Astrocyte (in vitro differentiated cells and primary cell): ENCODE measurements at places on chromosomes 13 and 19. TPM values are rescaled to one million over a fixed set of nuclear protein-coding genes. Genes with fewer than 3 reads are reported as not detected.

DNA sequence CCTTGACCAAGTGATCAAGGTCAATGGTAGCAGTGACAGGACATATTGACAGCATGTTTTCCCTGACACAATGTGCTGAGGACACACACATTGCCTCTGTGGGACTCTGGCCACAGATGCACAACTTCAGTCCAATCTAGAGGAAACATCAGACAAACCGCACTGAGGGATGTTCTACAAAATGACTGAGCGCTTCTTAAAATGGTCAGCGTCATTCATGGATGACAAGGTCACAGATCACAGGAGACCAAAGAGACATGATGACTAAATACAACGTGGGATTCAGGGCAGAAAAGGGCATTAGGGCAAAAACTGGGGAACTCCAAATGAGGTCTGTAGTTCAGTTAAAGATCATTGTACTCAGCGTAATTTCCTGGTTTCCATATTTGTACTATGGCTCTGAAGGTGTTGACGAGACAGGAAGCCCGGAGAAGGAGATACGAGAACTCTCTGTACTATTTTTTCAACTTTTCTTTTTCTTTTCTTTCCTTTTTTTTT, 20.6 kb downstream of the PBX4 start:
- no peaks in the 10 kb centered on the region for H3K4me1 ChIP-seq
- no peak overlapping the region for H3K4me3 ChIP-seq
- no peak for DNase-seq
- H3K27me3 ChIP-seq = no peaks in the 10 kb centered on the region

DNA sequence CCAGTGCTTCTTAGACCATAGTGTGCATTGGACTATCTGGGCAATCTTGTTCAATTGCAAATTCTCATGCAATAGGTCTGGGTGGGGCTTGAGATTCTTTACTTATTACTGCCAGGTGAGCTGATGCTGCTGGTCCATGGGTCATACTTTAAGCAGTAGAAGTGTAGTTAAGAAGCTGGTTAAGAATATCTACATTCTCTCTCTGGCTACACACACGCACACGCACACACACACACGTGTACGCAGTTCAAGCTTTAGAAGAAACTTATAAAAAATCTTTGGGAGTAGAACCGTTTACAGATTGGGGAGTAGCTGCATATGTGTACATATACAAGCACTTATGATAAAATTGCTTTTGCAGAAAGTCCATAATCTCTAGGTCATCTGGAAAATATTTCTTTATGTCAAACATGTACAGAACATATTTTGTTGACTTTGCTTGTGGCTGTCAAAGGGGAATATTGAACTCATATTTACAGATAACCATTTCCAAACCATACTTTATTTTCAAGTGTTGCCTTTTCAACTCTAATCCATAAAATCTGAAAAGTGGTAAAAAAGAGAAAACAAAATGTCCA, 99.7 kb downstream of the GPC6 start:
- no peak overlapping the region for H3K27ac ChIP-seq
- DNase-seq = no peak
- H3K4me1 ChIP-seq = no peaks in the 10 kb centered on the region
- no peaks in the 10 kb centered on the region for H3K36me3 ChIP-seq

GRCh38 chr19:1507763-1508506, 4.9 kb downstream of the ADAMTSL5 start:
- peak overlapping the region; percentile 43 for H3K4me3 ChIP-seq
- peaks cover 4% of the 10 kb centered on the region for H3K4me1 ChIP-seq
- DNase-seq = peak; percentile 87
- H3K27me3 ChIP-seq = peaks cover 15% of the 10 kb centered on the region
- no peaks in the 10 kb centered on the region for H3K36me3 ChIP-seq

GRCh38 chr19:7912144-7912696, 2.4 kb upstream of the TGFBR3L start:
- H3K36me3 ChIP-seq = no peaks in the 10 kb centered on the region
- no peak for DNase-seq
- H3K4me1 ChIP-seq = peaks cover 12% of the 10 kb centered on the region
- H3K27me3 ChIP-seq = peaks cover 16% of the 10 kb centered on the region
- no peak overlapping the region for H3K4me3 ChIP-seq
- no peak overlapping the region for H3K27ac ChIP-seq

CRX gene
- not detected in 2 replicates for total RNA-seq

CLEC11A gene
- not detected in 2 replicates for total RNA-seq

PTBP1 gene
- total RNA-seq = 366 and 386 TPM in 2 replicates

SH2D3A gene
- 0.91 and 2.6 TPM in 2 replicates for total RNA-seq

C3 gene
- total RNA-seq = 0.77 and 2.4 TPM in 2 replicates
